ENCODE measurements at places on chromosomes 2 and 18. TPM values are rescaled to one million over a fixed set of nuclear protein-coding genes. Genes with fewer than 3 reads are reported as not detected.

- no peaks in the 10 kb centered on the region for H3K36me3 ChIP-seq
- no peak overlapping the region for H3K4me3 ChIP-seq
- no peak for DNase-seq
- H3K27me3 ChIP-seq, result no peaks in the 10 kb centered on the region
Observed at GRCh38 chr2:165544897-165545296, 75.4 kb downstream of the CSRNP3 start.

DNA sequence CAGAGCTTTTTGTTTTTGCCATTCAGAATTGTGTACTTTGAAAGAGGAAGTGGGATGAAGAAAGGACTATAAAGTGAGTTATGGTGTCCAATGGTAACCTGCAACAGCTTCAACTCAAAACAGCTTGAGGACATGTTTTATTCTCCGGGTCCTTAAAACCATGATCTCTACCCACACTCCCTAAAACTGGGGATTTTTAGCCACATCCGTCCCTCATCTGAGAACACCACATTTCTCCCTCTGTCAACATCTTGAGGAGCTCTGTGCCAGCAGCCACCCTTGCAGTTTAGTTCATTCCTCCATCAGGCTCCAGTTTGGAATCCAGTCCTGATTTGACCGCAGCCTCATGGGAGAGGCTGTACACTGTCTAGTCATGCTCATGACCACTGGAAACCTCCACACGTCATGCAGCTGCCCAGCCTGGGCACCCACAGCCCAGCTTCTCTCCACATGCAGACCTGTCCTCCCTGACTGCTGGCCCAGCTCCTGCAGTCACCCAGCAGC, 62.6 kb downstream of the C18orf63 start:
- peak overlapping the region; percentile 89 for H3K27ac ChIP-seq
- H3K4me1 ChIP-seq, result peaks cover 61% of the 10 kb centered on the region
- peak overlapping the region; percentile 54 for H3K4me3 ChIP-seq
- no peaks in the 10 kb centered on the region for H3K27me3 ChIP-seq

DNA sequence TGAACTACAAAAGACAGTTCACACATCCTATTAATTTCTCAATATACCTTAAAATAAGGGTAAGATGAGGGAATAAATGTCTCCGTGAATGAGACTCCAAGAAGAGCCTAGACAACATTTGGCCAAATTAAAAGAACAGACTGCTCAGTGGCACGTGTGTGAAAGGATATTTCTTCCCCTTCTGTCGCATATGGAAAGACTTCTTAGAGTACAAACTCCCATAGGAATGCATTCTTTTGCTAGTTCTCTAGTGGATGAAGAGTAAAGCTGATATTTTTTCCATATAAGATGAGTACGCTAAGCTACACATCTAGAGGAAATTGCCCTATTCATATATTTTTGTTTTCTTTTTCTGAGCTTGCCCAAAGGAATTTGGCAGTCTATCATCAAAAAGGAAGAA, 710.0 kb upstream of the ID2 start:
- no peak overlapping the region for H3K27ac ChIP-seq
- H3K4me3 ChIP-seq, result no peak overlapping the region
- peaks cover 13% of the 10 kb centered on the region for H3K27me3 ChIP-seq
- H3K36me3 ChIP-seq, result no peaks in the 10 kb centered on the region
- no peaks in the 10 kb centered on the region for H3K4me1 ChIP-seq

The IL36A gene
- total RNA-seq, result 0.29 TPM

The IRS1 gene
- total RNA-seq, result 7.3 TPM

GRCh38 chr18:5646739-5647138, 102.9 kb upstream of the EPB41L3 start:
- H3K36me3 ChIP-seq, result no peaks in the 10 kb centered on the region
- DNase-seq, result no peak
- H3K27me3 ChIP-seq, result no peaks in the 10 kb centered on the region
- H3K4me3 ChIP-seq, result no peak overlapping the region
- no peak overlapping the region for H3K27ac ChIP-seq

DNA sequence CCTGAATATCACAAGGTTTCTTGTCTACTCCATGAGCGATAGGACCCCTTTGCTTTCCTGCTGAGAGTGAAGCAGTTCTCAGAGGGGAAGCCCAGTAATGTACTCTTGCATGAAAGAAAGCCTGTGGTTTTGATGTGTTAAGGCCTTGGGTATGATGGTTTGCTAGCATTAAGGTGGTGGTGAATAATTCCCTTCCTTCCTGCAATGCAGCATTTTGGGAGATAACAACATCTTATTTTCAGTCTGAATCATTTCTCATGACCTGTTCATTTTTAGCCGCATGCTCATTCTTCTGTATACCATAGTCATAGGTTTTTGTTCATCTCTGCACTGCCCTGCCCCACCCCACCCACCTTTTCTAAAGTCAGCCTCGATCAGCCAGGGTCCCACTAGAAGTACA, 66.2 kb downstream of the HNMT start:
- H3K27me3 ChIP-seq, result no peaks in the 10 kb centered on the region
- no peak overlapping the region for H3K27ac ChIP-seq
- DNase-seq, result no peak
- no peak overlapping the region for H3K4me3 ChIP-seq

The OSBPL1A gene
- 0.99 TPM for total RNA-seq

DNA sequence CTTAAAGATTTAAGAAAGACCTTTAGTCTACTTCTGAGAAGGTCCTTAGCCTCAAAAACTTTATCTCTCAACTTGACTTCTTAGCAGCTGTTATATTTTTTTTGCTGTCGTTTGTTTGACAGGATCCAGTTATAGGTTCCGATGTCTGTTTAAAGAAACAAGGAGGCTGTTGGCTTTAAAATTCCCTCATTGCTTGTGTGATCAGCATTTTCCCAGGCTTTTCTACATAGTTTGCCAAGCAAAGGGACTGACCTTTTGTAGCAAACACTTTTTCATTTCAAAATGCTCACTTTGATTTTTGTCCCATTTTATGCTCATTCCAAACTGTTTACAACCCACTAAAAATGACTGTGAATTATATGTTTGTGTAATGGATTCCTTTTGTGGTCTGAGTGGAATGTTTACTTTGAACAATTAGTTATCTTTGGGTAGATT, 394.9 kb downstream of the ARHGAP15 start:
- no peak overlapping the region for H3K27ac ChIP-seq
- DNase-seq, result no peak
- H3K36me3 ChIP-seq, result peaks cover 62% of the 10 kb centered on the region
- H3K4me1 ChIP-seq, result peaks cover 28% of the 10 kb centered on the region
- no peaks in the 10 kb centered on the region for H3K27me3 ChIP-seq
- no peak overlapping the region for H3K4me3 ChIP-seq

GRCh38 chr2:222950638-222951285, 89.9 kb downstream of the ACSL3 start:
- H3K27me3 ChIP-seq, result peaks cover 24% of the 10 kb centered on the region
- H3K36me3 ChIP-seq, result no peaks in the 10 kb centered on the region
- no peak for DNase-seq
- H3K27ac ChIP-seq, result no peak overlapping the region

- H3K27ac ChIP-seq, result no peak overlapping the region
- no peak for DNase-seq
- no peak overlapping the region for H3K4me3 ChIP-seq
- H3K27me3 ChIP-seq, result peaks cover 3% of the 10 kb centered on the region
- H3K4me1 ChIP-seq, result peaks cover 13% of the 10 kb centered on the region
Observed at GRCh38 chr2:99032786-99033185, 96.8 kb upstream of the CRACDL start.

GRCh38 chr2:55173438-55174054, 58.5 kb downstream of the CLHC1 start:
- H3K36me3 ChIP-seq, result no peaks in the 10 kb centered on the region
- no peaks in the 10 kb centered on the region for H3K27me3 ChIP-seq
- no peak overlapping the region for H3K27ac ChIP-seq
- no peak overlapping the region for H3K4me3 ChIP-seq

DNA sequence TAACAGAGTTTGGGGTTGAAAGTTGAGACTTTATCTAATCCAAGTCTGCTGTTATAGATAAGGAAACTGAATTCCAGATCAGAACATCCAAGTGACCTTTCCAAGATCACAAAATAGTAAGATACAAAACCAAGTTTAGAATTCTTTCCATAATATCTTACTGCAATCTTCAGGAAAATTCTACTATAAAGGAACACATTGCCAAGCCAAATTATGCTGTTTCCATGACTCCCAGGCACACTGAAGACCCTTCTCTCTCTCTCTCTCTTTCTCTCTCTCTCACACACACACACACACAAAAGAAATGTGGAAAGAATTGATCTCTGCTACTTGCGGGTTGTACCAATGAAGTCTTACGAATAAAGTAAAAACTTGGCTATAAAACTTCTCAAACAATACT, 398.4 kb downstream of the METTL4 start:
- H3K4me1 ChIP-seq, result no peaks in the 10 kb centered on the region
- no peak for DNase-seq
- H3K36me3 ChIP-seq, result no peaks in the 10 kb centered on the region
- no peaks in the 10 kb centered on the region for H3K27me3 ChIP-seq
- H3K27ac ChIP-seq, result no peak overlapping the region

DNA sequence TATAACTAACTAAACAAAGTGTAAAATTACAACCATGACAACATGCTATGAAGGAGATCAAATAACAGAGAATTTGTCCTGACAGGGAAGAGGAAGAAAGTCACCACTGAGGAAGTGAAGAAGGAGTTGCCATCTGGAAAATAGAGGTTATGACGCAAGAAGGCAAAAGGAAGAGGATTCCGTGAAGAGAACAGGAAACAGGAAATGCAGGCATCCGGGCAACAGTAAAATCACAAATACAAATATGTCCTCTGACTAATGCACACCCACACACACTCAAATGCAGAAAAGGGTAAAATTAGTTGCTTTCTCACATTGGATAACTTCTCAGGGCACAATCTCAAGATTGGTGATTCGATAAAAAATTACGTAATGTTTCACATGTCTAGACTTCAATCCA, 278.4 kb downstream of the TMX3 start:
- no peak for DNase-seq
- H3K4me3 ChIP-seq, result no peak overlapping the region
- H3K36me3 ChIP-seq, result peaks cover 2% of the 10 kb centered on the region
- H3K4me1 ChIP-seq, result peaks cover 7% of the 10 kb centered on the region
- no peaks in the 10 kb centered on the region for H3K27me3 ChIP-seq

DNA sequence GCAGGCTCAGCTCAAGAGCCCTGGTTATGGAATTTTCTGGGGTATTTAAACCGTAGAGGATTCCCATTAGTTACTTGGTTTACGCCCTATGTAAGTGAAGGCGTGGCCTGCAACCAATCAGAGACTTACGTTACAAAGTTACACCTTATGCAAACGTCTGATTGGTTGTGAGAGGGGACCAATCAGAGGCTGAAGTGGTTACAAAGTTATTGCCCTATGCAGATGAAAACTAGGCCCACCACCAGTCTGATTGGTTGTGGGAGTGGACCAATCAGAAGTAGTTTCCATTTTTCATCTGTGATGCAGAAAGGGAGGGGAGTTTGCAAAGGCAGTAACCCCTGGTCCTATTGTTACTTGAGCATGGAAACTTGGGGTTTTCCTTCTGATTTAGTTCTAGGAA, 49.1 kb downstream of the DLGAP1 start:
- no peaks in the 10 kb centered on the region for H3K27me3 ChIP-seq
- no peak overlapping the region for H3K27ac ChIP-seq
- H3K4me1 ChIP-seq, result no peaks in the 10 kb centered on the region
- H3K4me3 ChIP-seq, result no peak overlapping the region

The RNMT gene
- 37.7 TPM for total RNA-seq
